Nucleus accumbens (tissue), 56 donors: ENCODE measurements at places on chromosomes 7 and 10.

GRCh38 chr7:12518920-12519681 lies 51.4 kb upstream of the SCIN start:
- DNase-seq: no peak

DNA sequence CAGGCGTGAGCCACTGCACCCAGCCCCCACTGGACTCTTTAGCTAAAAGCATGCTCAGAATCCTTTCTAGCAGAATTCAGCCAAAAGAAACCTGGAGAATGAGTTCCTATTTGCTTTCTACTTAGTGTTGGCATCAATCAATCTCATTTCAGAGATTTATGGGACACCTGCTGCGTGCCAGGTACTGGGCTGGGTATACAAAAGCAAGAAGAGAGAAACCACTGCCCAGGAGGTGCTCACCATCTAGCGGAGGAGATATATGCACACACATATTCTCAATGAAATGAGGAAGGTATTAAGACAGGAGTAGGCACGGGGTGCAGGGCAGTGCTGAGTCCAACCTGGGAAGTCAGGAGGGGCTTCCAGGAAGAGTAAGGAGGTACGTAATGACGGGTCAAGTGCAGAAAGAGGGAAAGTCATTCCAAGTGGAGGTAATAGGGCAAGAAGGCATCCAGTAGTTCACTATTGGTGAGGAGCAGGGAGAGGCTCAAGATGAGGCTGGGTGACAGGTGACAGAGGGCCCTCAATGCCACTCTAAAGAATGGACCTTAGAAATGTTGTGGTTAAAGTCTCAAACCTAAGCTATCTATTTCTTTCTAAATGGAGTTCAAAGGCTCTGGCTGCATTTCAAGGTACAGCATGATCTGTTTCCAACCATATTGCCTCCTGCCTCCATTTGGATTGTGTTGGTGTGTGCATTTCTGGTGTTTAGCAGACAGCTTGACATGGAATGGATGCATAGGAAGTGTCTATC lies 22.1 kb downstream of the ABLIM1 start:
- no peak for DNase-seq

DNA sequence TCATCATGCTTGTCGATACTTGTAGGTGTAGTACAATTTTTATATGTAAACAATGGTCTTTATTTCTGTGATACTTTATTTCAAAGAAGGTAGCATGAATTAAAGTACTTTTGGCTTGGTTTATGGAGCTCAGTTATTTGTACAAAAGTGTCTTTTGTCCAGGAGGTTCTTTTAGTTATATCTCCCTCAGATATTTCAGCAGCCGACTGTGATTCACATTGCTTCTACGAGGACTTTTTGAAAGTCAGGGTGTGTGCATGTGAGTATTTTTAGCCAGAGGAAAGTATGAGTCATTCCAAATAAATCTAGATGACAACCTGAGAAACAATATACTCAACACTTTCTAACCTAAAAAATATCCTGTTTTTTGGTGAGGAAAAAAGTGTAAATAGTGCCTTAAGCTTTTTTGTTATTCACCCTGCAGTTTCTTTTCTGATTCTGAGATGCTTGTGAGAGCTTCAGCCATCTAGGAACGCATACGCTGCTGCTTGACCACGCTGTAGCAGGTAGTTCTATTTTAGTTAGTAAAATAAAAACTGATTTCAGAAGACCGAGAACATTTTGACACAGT lies 595 bp upstream of the SUN1 start:
- DNase-seq: no peak

DNA sequence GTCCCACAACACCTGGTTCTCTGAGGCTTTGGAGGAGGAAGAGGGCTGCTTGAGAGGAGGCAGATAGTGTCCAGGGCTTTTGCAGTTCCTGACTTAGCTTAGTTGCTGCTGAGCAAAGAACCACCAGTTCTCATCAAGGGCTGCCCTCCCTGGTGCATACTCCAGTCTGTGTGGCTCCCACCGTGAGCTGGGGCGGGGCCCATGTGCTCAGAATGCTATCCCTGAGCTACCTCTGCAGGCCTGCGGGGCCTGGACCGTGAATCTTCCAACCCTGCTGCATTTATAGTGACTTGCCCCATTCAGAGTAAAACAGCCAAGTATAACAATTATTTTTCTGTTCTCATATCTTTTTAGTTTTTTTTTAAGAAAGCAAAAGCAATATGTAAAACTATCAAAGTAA lies 49.2 kb downstream of the TACR2 start:
- no peak for DNase-seq

DNA sequence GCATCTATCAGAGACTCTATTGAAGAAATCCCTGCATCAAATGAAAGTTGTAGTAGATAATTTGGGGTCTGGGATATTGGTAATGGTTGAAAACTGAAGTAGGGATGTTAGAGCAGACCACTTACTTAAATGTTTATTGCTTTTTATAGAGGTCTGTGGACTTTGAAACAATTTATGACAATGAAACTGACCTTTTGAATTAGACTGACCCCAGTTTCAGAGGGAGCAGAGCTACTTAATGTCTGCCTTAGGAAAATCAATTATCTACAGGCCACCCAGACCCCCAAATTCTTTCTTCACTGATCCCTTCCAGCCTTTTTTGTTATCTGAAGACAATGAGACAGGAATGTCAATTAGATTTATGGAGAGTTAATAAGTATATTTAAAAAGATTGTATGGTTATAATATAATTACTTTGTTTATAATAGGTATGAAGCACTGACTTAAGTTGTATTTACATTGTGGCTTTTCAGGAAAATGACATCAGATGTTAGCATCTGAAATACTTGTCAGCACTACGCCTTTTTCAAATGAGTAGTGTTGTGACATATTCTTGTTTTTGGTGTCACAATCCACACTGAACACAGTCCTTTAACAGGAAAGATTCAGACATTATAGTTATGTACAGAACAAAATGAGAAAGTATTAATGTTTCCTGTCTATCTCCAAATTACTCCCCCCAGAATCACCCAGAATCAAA lies 13.9 kb downstream of the MGAM2 start:
- no peak for DNase-seq

DNA sequence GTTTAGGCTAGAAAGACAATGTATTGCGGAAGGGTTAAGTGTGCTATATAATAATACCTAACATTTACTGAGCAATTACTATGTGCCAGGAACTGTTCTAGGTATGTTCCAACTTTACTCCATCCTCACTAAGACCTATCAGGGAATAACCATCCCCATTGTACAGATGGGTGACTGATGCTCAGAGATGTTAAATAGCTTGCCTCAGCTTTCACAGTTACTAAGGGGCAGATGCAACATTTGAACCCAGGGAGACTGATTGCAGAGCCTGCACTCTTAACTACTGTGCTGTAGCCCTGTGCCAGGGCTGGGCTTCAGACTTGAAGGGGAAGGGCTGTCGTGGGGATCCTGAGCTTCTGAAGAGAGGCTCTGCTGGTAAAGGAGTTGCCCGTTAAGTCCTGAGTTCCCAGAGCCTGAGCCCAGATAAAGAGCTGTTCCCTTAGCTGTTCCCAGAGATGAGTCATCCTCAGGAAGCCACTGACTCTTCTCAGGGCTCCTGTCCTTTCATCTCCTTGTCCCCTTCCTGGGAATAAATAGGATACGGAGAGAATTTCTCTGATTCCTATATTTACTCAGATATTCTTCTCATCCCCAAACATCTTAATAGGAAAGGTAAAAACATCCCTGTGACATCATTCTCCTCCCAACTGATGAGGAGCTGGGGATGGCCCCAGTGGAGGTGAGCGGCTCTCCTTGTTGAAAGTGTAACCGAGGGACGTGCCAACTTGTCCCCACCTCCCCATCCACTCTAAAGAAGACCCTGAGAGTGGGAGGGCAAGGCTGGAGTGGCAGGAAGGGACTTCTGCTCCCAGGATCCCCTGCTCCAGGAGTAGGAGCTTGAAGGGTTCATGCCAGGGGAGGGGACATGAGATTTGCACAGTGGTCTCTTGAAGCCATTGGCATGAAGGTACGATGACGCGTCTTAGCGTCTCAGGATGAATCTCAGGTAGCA lies 28.0 kb upstream of the HABP2 start:
- DNase-seq: no peak

GRCh38 chr10:13949844-13950542 lies 363.2 kb downstream of the PRPF18 start:
- DNase-seq: no peak

- DNase-seq: no peak
Measured at GRCh38 chr10:5385224-5385623, 19.4 kb downstream of the TUBAL3 start.

DNA sequence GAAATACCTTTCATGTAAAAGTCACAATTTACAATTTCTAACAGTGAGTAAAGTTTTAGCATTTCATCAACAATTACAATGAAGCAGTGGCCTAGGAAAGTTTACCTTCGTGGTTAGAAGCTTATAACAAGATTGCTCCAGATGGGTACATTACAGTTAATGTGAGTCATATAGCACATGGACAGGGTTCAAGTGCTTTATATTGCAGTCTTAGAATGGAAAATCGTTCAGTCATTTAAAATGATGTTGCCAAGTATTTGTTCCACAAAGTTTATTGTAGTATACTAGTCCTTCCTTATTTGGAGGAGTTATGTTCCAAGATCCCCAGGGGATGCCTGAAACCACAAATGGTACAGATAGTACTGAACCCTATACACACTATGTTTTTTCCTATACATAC lies 174.6 kb upstream of the TARP start:
- no peak for DNase-seq

DNA sequence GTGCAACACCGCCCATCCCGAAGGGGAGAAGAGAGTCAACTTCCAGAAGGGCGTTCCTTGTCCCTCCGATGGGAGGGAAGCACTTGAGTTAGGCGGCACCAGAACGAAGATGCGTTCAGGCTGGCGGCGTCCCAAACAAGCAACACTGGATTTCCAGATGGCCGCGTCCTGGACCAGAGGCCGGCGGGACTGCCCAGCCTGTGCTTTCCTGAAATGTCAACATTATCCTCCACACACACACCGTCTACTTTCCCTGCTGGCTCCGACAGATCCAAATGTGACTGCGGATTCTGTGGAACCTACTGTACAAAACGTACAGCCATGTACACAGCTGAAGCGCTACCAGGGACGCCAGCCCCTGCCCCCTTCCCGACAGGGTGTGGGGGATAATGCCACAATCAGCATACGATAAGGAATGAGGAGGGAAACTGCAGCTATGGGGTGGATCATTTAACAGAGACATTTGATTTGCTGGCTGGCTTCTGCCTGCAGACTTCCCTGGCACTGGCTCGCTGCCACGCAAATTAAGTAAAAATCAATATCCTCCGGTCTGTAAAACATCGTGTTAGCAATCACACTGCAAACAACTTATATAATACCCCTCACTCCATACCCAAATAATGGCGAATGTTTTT lies 82.1 kb downstream of the ZRANB1 start:
- no peak for DNase-seq
